ENCODE measurements at places on chromosomes 1 and 21.

- DNase-seq, result no peak
Measured at GRCh38 chr1:177163844-177164379, 600 bp downstream of the ASTN1 start.

GRCh38 chr1:147245129-147245528, 2.6 kb downstream of the CHD1L start:
- no peak for DNase-seq

DNA sequence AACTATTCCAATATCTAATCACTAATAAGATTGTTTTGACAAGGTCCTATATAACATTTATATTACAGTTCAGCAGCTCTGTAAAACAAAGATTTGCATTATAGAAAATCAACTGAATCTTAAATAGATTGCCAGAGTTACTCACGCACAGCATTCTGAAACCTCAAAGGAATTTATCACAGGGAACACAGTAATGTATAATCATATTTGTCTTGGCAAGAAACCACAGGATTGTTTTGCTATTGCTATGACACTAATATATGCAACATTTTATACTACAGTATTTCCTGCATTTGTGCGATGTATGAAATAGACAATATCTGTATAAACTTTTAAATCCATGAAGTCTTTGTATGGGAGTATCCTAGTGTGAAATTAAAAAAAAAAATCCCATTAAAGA, 101.4 kb downstream of the PLPPR5 start:
- DNase-seq, result no peak

GRCh38 chr1:183000167-183000962, 22.9 kb upstream of the LAMC1 start:
- no peak for DNase-seq

- DNase-seq, result no peak
Measured at GRCh38 chr1:8323706-8324105, 5.8 kb downstream of the SLC45A1 start.

GRCh38 chr1:46197560-46197963, 672 bp downstream of the POMGNT1 start:
- DNase-seq, result no peak

GRCh38 chr1:18743233-18743632, 112.6 kb downstream of the PAX7 start:
- no peak for DNase-seq

- no peak for DNase-seq
Measured at GRCh38 chr1:1861339-1861730, 29.6 kb downstream of the GNB1 start.

- DNase-seq, result no peak
Measured at GRCh38 chr1:241747992-241748391, 95.9 kb downstream of the WDR64 start.

GRCh38 chr1:91836331-91837040, 49.5 kb downstream of the TGFBR3 start:
- DNase-seq, result no peak

DNA sequence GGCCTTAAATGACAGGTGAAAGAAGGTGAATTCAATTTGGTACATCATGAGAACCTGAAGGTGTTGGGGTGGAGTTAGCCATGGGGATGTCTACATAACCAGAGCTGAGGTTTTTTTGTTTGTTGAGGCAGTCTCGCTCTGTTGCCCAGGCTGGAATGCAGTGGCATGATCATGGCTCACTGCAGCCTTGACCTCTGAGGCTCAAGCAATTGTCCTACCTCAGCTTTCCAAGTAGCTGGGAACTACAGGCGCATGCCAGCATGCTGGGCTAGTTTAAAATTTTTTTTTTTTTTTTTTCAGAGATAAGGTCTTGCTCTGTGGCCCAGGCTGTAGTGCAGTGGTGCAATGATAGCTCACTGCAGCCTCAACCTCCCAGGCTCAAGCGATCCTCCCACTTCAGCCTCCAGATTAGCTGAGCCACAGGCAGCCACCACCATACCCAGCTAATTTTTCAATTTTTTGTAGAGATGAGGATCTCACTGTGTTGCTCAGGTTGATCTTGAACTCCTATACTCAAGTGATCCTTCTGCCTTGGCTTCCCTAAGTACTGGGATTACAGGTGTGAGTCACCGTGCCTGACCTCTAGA, 1.9 kb upstream of the MPZ start:
- DNase-seq, result no peak

DNA sequence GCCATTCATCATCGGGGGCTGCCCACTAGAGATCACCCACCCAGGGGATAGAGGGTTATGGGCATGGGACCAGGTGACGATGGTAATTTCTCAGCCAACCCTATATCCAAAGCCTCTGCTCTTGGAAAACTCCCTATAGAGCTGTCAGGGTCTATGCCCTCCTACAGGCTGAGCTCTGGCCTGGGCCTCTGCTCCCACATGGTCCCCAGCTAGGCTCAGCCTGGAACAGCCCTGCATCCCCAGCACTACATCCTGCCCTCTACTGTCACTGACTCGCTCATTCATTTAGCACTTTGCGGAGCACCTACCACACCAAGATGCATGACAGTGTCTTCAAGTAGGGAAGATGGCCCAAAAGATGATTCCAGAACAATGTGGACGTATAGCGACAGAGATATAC, 45.0 kb upstream of the EPS8L3 start:
- DNase-seq, result no peak
